DMS79 (cell line): ENCODE measurements at places on chromosomes 7 and 10.
A peak's percentile ranks its signal among the peaks of the same experiment; 100 is the strongest.

DNA sequence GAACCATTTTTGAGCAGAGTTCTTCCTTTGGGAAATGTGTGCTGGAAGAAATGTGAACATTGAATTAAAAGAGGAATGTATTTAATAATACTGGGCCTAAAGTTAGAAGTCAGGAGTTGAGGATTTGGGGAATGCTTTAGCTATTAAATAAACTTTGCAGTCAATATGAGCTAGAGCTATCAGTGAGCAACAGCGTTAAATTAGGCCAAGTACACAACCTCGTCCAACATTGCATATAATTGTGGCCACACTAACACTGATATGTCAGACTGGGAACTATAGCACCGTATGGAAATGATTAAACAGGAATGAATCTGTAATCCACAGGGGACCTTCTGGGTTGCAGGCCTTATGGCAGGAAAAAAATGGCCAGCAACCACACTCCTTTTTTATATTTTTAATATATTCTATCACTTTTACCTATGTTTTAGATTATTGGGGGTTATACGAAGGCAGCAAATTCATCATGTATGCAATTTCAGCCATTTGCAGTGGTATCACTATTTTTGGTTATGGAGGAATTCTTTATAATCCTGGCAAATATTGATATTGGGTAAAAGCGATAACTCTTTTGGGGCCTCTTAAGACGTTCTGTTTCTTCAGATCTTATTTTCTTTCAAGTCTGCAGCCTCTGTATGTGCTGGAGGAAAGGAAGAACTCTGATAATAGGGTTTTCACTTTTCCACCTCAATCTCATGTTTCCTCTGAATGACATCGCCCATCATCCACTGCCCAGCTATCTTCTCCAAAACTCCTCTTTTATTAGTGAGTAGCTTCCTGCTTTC, 236.3 kb upstream of the PLXDC2 start:
- DNase-seq = no peak

DNA sequence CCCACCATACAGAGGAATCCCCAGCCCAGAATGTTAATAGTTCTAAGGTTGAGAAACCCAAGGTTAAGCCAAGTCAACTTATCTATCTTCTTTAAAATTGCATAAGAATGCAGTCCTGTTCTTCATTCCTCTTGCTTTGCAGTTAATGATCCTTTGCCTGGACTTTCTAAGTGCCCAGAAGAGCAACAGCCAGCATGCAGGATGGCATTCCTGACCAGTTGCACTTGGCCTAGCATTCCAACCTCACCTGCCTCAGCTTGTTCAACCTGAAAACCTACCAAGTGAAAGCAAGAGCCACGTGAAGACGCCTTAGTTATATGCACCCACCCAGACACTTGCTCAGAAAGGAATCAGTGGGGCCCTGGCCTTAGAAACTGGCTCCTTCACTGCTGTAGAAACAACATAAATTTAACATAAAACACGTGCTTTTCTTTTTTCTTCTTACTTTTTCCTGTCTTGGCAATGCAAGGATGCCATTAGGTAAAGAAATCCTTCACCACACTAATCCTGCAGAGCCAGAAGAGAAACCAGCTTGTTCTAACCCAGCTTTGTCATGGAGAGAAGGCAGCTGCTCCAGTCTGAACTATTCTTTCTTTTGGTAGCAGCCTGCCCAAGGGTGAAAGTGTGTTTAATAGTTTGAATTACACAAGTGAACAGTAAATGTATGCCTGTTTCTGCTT, 25.0 kb downstream of the EGFR start:
- DNase-seq = no peak

DNA sequence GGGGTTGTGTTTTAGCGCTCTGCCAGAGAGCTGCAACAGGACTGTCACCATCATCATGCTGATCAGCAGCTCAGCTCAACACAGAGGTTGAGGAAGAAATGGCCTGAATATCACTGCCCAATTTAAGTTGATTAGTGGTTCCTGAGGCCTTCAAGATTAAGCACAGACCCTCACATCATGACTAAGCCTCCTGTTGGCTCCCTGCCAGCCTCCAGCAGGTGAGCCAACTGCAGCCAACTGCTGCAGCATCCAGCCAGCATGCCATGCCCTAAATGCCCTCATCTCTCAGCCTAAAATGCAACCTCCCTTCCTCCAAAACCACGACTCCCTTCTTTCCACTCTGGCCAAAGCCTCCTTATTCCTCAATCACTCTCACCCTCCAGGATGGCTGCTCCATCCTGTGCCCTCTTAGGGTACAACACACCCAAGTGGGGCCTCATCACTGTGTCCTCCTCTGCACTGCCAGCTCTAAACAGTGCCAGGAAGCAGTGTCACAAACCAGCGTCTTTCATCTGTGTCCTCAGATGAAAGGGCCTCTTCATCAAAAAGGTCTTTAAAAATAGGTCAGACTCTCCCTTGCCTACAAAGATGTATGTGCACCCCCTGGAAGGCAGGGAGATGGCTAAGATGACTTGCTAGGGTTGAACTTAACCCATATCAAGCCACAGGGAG, 259.3 kb downstream of the ZEB1 start:
- peak; percentile 5 for DNase-seq

DNA sequence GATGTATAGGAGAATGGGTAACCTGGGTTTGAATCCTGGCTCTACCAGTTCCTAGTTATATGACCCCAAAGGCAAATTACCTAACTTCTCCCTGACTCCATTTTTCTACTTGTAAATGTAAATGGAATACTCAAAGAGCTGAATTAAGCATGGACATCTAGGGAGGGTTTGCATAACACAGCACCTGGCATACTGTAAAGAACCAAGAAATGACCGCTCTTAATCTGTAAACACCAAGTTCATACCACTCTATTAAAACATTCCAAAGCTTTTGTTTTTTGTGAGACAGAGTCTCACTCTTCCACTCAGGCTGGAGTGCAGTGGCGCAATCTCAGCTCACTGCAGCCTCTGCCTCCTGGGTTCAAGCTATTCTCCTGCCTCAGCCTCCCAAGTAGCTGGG, 19.6 kb downstream of the MPP7 start:
- DNase-seq = no peak

DNA sequence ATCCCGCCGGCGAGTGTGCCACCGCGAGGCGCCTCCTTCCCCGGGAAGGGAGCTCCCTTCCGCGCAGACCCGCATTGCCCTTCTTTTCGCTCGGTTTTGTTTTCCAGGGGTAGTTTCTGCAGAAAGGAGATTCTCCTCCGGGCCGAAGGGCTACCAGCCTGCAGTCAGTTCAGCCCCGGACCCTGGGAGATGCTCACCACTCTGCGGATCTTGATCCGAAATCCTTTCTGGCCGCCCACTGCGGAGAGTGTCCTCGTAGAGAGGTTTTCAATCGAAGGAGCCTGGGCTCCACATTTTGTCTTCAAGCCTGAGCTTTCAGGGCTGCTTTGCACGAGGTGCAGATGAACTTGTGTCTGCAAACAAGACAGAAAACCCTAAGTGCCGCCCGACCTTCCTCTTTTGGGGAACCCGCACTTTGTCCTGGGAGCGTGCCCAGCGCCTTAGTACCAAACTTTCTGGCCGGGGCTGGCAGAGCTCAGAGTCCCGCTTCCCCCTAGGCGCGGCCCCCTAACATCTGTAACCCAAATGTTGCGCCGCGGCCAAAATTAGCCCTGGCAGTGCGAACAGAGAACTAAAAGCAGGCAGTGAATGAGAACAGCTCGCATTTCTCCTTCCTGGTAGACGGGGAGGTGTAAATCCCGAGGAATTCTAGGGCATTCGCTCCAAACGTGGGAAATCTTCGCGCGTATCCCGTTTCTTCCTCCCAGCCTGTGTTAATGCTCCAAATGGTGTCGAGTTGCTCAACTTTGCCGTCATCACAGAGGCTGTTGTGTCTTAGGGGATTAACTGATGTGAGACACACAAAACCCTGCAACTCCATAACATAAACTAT, 6.7 kb upstream of the EN2 start:
- no peak for DNase-seq

- DNase-seq = no peak
Measured at GRCh38 chr10:103514244-103514643, 20.7 kb downstream of the NEURL1 start.

DNA sequence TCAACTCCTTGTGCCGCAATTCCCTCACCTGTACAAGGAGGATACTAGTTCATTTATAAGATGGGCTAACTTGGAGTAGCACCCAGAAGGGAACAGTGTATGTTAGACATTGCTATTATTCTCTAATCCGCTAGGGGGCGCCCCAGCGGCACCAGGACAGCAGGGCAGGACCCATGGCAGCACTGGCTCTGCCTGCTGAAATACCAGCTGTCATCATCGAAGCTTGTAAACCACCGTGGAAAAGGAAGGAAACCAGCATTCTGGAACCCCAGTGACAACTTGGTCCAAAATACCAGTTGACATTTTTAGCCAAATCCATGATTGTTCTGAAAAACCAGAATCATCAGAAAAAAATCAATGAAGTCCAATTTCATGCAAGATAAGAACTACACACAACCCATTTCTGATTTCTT, 134.4 kb downstream of the ITGA8 start:
- no peak for DNase-seq

DNA sequence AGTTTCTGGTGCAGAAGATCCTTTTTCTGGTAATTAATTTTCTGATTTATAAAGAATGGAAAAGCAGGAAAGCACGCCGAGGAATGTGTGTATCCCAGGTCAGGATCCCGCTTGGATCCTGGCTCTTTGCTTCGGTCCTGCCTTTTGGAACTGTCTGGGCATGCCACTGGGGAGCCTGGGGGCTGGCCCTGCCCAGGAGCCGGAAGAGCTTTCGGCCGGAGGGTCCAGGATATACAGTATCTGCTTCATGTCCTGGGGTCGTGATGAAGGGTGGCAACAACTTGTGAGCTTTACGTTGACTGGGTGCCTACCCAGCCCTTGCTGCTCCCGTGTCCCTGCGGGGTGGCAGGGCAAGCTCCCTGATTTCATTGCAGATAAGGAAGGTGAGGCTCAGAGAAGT, 2.4 kb downstream of the SH2D4B start:
- DNase-seq = no peak

DNA sequence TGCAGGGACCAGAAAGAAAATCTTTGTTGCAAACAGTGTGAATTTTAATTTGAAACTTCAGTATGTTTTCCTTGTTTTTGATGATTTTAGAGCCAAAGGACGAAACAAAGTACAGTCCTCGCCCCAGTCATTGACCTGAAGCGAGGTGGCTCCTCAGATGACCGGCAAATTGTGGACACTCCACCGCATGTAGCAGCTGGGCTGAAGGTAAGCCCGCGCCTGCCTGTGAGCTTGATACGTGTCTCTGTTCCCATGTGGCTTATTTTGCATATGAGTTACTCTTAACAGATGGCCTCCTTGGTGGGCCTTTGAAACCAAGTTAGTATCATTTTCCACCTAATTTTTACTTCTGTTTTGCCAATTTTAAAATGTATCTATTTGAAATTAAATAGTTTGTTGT, 12.3 kb downstream of the RBM17 start:
- DNase-seq = no peak

- DNase-seq = no peak
Measured at GRCh38 chr7:50206453-50207250, 97.9 kb upstream of the IKZF1 start.

DNA sequence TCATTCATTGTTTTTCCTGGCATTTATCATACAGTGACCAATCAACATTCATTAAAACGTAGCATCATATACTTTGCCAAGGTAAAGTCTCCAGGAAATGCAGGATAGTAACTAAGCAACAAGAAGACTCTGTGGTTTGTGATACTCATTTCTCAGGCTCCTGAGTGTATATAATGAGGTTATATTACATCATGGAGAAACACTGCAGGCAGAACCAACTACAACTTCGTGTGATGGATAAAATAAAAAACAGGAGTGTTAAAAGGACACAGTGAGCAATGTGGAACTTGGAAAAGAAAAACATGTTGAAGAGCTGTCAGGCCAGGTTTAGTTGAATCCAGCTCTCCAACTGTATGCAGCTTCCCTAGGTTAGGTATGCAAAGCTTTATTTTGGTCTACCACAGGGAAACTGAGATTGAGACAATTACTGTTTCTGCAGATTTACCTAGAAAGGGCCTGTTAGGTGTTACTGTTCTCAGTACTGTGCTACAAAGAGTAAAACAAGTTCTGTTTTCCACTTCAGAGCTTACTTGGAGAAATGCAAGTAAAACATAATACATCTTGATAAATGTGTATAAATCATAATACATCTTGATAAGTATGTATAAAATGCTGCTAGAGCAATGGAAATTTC, 7.8 kb upstream of the CCNY start:
- no peak for DNase-seq

- no peak for DNase-seq
Measured at GRCh38 chr7:147251751-147252325, 1135.2 kb downstream of the CNTNAP2 start.

- DNase-seq = no peak
Measured at GRCh38 chr7:82600531-82600930, 157.0 kb upstream of the CACNA2D1 start.

DNA sequence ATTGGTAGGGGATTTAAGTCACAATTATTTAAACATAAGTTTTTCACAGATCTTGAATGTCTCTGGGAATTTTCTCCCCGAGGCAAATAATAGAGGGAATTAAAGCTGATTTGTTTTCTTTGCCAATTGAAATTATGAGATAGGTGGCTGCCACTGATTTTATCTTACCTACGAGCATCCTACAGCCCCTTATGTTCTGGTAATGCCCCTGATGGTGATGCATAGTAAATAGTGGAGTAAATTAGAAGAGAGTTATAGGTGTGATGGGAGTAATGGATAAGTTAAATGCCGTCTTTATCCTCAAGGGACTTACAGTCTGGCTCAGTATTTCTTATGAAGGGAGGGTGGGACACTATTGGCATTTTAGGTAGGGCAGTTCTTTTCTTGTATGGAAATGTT, 58.1 kb downstream of the HDAC9 start:
- DNase-seq = no peak

DNA sequence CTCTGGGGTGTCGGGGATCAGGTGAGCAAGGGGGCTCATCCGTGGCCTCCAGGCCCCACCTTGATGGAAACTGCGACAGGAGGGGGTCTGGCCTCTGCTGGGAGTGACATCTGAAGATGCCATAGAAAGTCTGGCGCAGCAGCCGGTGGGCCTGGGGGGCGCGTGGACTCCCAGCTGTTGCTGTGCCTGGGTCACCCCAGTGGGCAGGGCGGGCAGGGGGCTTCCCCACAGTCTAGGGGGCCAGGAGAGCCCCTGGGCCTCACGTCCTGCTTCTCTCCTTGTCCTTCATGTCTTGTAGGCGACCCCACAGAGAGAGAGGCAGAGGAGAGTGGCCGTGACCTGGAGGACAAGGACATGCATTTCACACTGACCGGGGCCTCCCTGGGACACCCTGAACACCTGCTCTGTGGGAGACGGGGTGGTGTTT, 450.5 kb downstream of the DNAJB6 start:
- DNase-seq = no peak
